Activated CD4-positive, alpha-beta T cell treated with anti-CD3 and anti-CD28 coated beads, Interleukin-2, amount 10 ng/mL, durations not matched to agents 7 days and 5 days (primary cell): ENCODE measurements at places on chromosomes 16 and 17. TPM values are rescaled to one million over a fixed set of nuclear protein-coding genes. Genes with fewer than 3 reads are reported as not detected.

SRCAP gene
- 86.1 TPM for total RNA-seq

CDRT15 gene
- not detected for total RNA-seq

MMD gene
- total RNA-seq, result 34.0 TPM

YBX2 gene
- total RNA-seq, result 0.83 TPM

BAIAP3 gene
- 1.6 TPM for total RNA-seq

KRTAP17-1 gene
- not detected for total RNA-seq

ZNF48 gene
- total RNA-seq, result 13.9 TPM

ABI3 gene
- 58.4 TPM for total RNA-seq

ALOX15B gene
- not detected for total RNA-seq

RASD1 gene
- 0.29 TPM for total RNA-seq

FAM20A gene
- not detected for total RNA-seq

PNMT gene
- 0.19 TPM for total RNA-seq

TNP2 gene
- not detected for total RNA-seq

KRTAP1-1 gene
- total RNA-seq, result not detected

KRT33A gene
- not detected for total RNA-seq

ZNF232 gene
- total RNA-seq, result 9.3 TPM

ZP2 gene
- total RNA-seq, result not detected

WNT3 gene
- not detected for total RNA-seq

CACNG3 gene
- total RNA-seq, result not detected

MYLK3 gene
- 0.50 TPM for total RNA-seq

TEX19 gene
- not detected for total RNA-seq

OTOP3 gene
- not detected for total RNA-seq

KRTAP3-2 gene
- total RNA-seq, result not detected

ARHGAP44 gene
- total RNA-seq, result not detected

TMC8 gene
- total RNA-seq, result 364 TPM

KCNH4 gene
- 0.17 TPM for total RNA-seq
